ENCODE measurements at places on chromosomes 5 and 9.

GRCh38 chr9:1759009-1759408 lies 256.1 kb upstream of the SMARCA2 start:
- DNase-seq, result no peak

DNA sequence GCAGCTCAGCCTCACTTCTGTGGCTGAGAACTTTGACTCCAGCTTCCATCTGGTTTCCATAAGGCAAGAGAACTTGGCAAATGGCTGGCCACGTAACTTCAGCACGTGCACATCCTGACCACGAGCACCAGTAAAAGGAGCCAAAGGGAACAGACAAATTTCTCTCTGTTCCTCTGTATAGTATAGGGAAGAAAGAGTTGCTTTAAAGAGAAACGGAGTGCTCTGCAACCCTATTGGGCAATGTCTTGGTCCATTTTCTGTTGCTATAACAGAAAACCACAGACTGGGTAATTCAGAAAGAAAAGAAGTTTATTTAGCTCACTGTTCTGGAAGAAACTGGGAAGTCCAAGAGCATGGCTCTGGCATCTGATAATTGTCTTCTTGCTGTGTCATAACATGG lies 558.7 kb downstream of the ACTL7B start:
- no peak for DNase-seq

GRCh38 chr5:160105686-160106360 lies 13.4 kb downstream of the PWWP2A start:
- DNase-seq, result no peak

- no peak for DNase-seq
These were observed 123.5 kb downstream of the KCNIP1 start for GRCh38 chr5:170627271-170627670.

GRCh38 chr5:60851626-60852025 lies 7.6 kb upstream of the ELOVL7 start:
- no peak for DNase-seq

DNA sequence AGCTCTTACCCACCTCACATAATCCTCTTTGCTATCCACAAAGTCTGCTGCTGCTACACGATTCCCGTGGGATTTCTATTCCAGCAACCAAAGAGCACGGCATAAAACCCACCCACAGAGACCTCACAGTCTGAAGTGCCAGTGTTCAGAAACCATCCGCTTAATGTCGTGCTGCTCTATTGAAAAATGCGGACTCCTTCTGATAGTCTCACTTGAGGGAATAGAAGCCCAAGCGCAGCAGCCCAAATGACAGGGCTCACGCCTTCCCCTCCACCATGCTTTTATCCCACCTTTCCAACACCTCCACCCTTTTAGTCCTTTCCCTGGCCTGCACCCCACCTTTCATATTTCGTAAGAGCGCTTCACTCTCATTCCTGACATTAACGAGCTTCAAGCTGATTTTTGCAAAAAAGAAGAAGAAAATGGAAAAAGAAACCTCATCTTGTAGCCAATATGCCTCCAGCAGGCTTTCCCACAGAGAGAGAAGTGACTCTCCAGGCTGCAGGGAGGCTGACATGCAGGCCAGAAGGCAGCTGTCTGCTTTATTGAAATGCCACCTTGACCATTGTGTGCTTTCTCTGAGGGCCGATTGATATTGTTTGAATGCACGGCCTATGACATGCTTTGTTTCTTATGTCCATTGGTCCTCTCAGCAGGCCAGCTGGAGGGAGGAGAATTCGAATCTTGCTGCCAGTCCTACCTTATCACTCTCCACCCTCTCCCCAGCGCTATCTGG lies 70.6 kb upstream of the PCSK1 start:
- no peak for DNase-seq
